ENCODE measurements at places on chromosomes 16 and 17. TPM values are rescaled to one million over a fixed set of nuclear protein-coding genes. Genes with fewer than 3 reads are reported as not detected.

PGS1 gene
- total RNA-seq = 40.1 TPM

AURKB gene
- 114 TPM for total RNA-seq

ZNF174 gene
- 18.7 TPM for total RNA-seq

TMC7 gene
- 1.2 TPM for total RNA-seq

PROCA1 gene
- 2.0 TPM for total RNA-seq

PLA2G10 gene
- total RNA-seq = not detected

DHRS7C gene
- total RNA-seq = not detected

TMEM231 gene
- 13.7 TPM for total RNA-seq

ENPP7 gene
- not detected for total RNA-seq

SHCBP1 gene
- 66.0 TPM for total RNA-seq

TPSD1 gene
- total RNA-seq = not detected

PIK3R6 gene
- total RNA-seq = not detected
